Small intestine (tissue), 16 donors: ENCODE measurements at places on chromosomes 7 and 10.

DNA sequence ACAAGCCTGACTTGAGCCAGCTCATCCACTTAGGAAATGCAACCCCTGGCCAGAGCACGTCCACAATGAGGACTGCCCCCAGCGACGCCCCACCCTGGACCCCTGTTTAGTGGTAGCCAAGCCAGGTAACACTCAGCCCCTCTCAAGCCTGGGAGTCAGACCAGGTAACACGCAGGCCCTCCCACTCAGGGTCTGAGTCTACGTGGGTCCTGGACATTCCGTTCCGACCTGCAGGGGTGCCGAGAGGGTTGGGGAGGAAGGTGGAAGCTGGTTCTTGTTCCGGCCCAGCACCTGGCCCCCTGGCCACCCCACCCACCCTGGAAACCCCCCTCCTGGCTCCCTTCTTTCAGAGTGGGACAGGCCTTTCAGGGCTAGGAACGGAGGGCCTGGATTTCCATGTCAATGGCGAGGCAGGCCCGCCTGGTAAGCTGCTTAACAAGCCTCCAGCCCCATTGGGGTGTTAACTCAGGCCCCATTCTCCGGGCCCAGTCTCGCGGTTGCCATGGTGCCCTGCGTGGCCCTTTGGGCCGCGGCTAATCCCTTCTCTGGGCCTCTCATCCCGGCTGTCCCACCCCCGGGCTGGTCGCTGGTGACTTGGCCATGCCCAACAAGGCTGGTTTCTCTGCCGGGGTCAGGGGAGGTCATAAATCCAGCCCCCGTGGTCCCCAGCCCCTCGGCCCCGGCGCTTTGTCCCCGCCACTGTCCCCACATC lies 19.7 kb upstream of the LFNG start:
- DNase-seq = no peak

GRCh38 chr7:79376299-79377025 lies 77.0 kb downstream of the MAGI2 start:
- DNase-seq = no peak

DNA sequence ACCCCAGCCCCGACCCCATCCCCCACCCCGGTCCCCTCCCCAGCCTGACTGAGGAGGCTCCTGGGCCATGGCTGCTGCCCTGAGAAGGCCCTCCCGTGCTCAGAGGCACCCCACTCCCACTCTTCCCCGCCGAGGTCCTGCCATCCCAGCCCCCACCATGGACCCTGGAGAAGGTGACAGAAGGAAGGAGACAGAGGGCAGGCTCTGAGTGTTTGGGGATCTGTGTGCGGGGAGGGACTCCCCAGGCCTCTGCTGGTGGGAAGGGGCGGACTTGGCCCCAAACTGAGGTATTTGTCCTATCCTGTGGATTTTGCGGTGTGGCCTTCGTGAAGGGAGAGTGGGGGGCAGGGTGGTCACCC lies 53.4 kb downstream of the PWWP2B start:
- no peak for DNase-seq

GRCh38 chr10:59823111-59823510 lies 69.9 kb upstream of the MRLN start:
- no peak for DNase-seq

DNA sequence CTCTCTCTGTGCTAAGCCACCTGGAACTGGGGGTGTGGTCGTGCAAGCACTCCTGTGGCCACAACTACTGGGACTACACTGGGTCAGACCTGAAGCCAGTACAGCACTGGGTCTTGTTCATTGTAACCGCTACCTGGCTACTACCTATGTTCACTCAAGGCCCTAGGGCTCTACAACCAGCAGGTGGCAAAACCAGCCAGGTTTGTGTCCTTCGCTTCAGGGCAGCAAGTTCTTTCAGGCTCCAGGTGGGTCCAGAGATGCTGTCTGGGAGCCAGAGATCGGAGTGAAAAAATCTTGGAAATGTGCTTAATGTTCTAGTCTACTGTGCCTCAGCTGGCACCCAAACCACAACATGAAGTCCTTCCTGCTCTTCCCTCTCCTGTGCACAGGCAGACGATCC lies 171.6 kb upstream of the SORCS1 start:
- DNase-seq = no peak

DNA sequence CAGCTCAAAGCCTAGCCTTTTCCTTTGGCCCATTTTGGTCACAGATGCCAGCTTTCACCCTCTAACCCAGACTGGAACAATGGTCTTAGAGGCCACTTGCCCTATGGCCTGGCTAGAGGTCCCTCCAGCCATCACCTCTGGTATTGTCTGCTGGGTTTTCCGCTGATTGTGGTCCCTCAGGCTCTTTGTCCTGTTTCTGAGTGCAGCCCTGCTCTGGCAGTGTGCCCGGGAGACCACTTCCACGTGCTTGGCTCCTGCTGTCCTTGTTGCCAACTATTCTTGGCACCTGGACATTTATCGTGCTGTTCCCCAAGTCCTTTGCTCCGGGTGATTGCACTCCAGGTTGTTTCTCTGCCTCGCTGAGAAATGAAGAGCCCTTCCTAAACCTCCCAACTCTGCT lies 53.3 kb upstream of the FAM180A start:
- DNase-seq = no peak

- no peak for DNase-seq
Observed at GRCh38 chr10:18437486-18437885, 213.9 kb downstream of the NSUN6 start.

GRCh38 chr10:27382176-27382575 lies 121.9 kb upstream of the RAB18 start:
- DNase-seq = no peak

GRCh38 chr10:74836877-74837276 lies 10.5 kb downstream of the KAT6B start:
- no peak for DNase-seq

DNA sequence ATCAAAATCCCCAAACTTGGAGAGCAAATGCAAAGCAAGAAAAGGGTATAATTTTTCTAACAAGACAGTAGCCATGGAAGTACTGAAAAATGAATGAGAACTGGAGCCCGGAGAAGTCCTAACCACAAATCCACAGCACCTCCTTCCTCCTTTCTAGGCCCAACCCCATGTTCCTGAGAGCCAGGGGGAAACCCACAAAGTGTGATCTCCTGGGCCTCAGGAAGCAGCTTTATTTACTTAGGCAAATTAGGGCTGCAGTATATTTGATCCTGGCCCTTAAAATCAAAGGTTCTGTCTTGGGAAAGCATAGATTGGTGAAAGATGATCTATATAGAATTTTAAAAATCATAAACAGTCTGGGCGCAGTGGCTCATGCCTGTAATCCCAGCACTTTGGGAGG lies 103.0 kb downstream of the DOCK4 start:
- no peak for DNase-seq

GRCh38 chr10:23053036-23053435 lies 42.3 kb upstream of the MSRB2 start:
- peak; percentile 24 for DNase-seq

DNA sequence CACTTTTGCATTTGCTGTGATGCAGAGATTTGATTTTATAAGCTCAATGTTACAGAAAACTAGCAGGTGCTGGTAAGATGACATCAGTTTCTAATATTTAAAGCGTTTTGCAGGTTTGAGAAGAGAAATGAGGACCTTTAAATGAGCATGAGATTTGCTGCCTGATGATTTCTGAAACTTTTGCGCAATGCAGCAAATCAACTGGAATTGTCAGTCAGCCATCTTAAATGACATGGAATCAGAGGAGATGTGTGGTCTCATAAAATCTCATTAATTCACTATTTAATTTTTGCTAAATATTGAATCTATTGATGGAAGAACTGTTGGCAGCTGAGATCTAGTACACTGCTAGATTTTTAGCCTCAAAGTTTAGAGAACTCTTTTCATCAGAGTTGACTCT lies 3.9 kb downstream of the RBM17 start:
- DNase-seq = no peak

- DNase-seq = no peak
Observed at GRCh38 chr7:29377718-29378117, 183.1 kb downstream of the CHN2 start.

- DNase-seq = no peak
Observed at GRCh38 chr7:45592230-45592991, 18.2 kb downstream of the ADCY1 start.

DNA sequence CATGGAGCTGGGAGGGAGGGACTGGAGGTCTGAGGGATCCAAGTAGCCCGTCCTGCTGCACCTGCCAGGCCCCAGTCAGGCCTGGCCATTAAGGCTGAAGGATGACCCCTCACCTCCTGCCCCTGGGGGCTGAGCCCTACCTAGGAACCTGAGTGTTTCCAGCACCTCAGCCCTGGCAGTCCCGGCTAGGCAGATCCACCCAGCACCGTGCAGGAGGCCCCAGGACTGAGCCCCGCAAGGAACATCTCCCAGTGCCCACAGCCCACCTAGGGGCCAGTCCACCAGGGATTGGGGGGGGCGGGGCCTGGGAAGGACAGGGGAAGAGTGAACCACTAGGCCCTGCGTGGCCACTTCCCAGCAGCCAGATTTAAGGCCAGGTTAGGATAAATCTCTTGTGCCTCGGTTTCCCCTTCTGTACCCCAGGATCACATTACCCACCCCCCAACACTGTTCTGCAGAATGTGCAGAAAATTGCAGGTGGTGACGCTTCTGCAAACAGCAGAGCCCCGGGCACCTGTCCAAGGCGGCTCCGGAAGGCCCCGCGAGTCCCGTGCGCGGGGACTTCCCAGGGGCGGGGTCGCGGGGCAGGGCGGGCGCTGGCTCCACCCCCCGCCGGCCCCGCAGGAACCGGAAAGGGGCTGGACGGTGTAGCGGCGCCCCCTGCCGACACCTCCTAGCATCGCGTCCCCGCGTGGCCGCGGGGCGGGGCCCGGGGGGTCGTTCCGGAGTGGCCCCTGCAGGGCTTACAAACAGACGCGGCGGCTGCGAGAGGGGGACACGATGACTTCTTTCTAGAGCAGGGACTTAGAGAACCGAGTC lies 55.9 kb downstream of the PWWP2B start:
- DNase-seq = peak; percentile 93

- DNase-seq = peak; percentile 45
Observed at GRCh38 chr10:59234816-59235429, 58.5 kb downstream of the PHYHIPL start.

GRCh38 chr7:73570521-73570920 lies 7.9 kb downstream of the TBL2 start:
- DNase-seq = no peak

- DNase-seq = no peak
Observed at GRCh38 chr10:484925-485661, 204.4 kb downstream of the DIP2C start.

- DNase-seq = peak; percentile 52
Observed at GRCh38 chr7:149772956-149773434, 393 bp downstream of the ZNF467 start.

DNA sequence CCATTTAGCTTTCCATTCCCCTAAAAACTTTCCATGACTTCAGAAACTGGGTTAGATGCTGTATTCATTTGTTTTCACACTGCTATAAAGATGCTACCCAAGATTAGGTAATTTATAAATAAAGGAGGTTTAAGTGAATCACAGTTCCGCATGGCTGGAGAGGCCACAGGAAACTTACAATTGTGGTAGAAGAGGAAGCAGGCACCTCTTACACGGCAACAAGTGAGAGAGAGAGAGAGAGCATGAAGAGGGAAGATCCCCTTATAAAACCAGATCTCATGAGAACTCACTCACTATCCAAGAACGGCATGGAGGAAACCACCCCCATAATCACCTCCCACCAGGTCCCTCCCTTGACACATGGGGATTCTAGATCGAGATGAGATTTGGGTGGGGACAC lies 336.8 kb downstream of the TFEC start:
- no peak for DNase-seq

GRCh38 chr10:67476201-67476600 lies 219.8 kb downstream of the CTNNA3 start:
- DNase-seq = peak; percentile 68

- no peak for DNase-seq
Observed at GRCh38 chr7:118054529-118054928, 129.4 kb upstream of the LSM8 start.

- no peak for DNase-seq
Observed at GRCh38 chr7:74235518-74236268, 18.5 kb downstream of the RFC2 start.

- no peak for DNase-seq
Observed at GRCh38 chr7:74215921-74216320, 6.1 kb downstream of the LAT2 start.

DNA sequence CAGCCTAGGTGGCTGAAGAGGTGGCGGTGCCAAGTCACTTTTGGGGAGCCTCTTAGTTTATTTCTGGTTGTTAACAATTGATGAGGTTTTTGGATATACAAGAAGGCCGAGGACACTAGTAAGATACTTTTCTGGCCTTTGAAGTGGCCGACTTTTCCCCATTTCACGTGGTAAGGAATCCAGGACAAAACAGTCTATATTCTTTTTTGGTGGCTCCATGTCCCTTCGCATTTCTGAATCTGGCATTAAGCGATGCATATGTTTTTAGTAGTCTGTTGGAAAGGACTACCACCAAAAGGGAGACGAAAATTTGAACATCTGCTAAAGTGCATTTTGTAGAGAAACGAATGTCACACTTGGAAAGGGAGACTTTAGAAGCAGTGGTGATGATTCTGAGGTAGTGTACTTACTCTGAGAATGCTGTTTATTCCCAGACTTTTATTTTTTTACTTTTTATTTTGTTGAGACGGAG lies 1.5 kb downstream of the MLLT10 start:
- DNase-seq = no peak

DNA sequence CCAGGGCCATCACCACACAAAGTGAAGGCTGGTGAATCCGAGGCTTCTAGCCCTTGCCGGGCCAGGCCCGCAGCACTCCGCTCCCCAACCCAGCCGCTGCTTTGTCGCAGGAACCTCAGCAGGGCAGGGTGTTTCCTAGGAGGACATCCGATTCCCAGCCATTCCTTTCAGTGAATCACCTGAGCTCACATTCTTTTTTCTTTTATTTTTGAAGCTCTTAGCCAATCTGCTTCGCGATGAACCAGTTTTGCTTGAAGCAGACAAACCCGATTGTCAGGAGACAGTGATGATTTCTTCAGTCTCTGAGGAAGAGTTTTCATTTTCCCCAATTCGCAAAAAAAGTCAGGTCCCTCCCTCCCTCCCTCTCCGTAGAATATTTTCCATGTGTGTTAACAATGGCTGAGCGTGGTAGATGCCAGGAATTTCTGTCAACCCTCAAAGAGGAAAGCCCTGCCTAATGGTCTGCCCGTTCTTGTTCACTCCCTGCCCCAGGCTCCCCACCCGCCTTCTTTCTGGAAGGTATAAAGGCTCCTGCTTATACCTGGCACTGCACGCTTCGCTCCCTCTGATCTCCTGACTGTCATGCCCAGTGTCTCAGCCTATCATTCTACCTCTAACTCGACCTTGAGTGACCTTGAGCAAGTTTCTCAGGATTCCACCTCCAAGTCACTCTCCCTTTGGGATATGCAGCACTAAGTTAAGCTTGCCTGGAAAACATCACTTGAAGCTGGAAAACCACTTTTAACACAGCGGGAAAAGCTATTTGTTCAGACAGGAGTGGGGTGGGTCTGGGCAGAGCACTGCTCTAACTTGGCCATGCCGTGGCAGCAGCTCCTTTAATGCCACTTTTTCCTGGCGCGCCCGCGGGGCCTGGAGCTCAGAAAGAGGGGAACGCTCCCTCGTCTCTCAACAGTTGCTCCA lies 35.1 kb downstream of the EGFR start:
- DNase-seq = no peak

DNA sequence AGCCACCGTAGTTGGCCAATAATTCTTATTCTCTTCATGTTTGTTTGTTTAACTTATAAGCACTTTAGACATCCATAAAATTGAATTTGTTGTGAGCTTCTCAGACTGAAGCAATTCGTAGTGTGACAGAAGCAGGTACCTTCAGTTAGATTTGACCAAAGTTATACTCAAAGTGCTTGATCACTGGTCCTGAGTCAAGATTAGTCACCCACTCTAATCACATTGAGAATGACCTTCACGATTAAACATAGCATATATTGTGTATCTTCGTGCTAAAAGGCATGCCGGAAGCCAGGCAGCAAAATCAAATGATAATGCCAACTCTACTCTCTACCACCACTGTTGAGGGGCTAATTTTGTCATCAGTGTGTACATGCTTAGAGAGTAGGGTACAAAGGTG lies 763.7 kb upstream of the MBL2 start:
- no peak for DNase-seq
